ENCODE measurements at places on chromosomes 3 and 15. TPM values are rescaled to one million over a fixed set of nuclear protein-coding genes. Genes with fewer than 3 reads are reported as not detected.
A peak's percentile ranks its signal among the peaks of the same experiment; 100 is the strongest.

DNA sequence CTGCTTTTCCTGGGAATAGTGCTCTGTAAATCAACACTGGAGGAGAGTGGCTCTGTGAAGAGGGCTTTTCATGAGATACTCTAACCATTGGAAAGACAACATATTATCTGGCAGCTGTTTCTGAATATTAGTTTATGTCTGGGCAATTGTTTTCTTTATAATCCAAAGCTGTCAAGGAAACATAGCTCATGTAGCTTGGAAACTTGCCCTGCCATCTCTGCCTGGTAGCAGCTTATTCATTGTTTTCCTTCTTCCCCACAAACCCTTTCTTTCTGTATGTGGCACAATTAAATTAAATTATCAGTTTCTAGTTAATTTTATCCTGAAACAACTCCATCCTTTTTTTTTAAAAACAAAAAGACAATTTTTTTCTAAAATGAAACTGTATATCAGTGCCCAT, 160.0 kb downstream of the EDEM1 start:
- no peak for DNase-seq

DNA sequence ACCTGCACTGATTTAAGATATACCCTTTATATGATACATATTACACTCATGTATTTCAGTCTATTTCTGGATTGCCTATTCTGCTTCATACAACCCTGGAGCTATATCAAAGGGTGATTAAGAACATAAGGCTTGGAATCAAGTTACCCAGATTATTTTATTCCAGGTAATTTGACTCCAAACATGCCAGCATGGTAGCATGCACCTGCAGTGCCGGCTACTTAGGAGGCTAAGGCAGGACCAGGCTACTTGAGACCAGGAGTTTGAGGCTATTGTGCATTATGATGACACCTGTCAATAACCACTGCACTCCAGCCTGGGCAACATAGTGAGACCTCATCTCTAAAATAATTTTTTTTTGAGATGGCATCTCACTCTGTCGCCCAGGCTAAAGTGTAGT, 50.4 kb upstream of the NEO1 start:
- no peak for DNase-seq

DNA sequence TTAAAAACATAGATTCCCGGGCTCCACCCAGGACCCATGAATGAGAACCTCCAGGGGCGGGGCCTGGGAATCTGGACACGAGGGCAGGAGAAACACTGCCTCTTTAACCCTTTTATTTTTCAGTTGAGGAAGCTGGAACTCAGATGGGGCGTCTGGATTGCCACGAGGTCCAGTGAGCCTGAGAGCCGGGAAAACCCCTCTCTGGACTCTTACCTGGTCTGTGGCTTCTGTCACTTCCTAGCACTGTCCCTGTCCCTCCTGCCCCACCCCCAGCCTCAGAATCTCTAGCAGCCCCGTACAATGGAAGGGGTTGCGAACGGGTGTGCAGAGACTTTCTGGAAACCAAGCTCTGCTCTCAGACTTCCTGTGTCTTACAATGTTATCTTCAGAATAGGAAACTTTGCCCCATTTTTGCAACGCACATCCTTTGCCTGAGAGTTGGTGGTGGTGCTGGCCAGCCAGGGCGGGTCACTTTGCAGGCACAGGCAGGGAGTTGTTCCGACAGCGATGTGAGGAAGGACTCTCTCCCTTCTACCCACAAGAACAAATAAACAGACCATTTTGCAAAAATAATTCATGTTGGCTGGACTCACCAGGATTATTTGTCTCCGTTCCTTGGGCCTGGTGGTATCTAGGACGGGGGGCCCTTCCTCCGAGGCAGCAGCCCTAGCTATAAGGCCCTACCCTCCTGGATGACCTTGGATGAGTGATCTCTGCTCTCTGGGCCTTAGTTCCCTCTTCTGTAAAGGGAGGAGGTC, 59.1 kb downstream of the SMAD6 start:
- no peak for DNase-seq

- DNase-seq = no peak
Measured at GRCh38 chr15:65182538-65182937, 2.6 kb downstream of the CLPX start.

DNA sequence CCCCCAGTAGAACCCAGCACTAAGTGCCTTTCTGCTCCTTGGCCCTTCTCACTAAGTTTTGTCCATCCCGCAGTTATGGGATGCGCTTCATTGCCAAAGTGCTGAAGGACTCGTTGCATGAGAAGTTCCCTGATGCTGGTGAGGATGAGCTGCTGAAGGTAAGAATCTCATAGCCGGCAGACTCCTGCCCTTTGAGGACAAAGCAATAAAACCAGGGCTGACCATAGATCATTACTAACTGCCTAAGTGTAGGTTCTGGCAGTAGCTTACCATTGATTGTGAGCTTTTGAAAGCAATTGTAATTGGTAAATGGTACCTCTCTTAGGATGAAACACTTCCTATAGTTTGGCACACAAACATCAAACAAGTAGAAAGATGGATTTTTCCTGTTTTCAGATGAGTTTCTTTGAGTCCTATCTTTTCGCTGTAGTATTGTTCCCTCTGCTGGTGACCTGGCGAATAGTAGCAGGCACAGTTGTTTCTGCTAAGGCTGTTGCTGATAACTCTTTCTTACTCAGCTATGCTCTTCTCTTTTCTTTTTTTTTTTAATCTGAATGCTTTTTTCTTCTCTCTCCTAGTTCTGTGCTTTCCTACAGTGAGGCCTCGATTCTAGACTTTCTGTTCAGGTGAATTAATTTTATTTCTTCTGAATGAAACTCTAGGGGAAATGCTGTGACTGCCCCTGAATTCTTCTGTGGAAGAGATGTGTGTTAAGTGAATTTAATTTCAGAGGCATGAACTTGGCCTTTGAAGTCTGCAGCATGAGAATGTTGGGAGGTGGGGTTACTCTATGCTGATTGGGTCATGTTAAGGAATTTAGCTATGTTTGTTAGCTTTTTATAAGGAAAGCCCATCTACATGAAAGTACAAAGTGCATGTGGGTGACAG, 47.4 kb upstream of the CRTC3 start:
- DNase-seq = peak; percentile 66

DNA sequence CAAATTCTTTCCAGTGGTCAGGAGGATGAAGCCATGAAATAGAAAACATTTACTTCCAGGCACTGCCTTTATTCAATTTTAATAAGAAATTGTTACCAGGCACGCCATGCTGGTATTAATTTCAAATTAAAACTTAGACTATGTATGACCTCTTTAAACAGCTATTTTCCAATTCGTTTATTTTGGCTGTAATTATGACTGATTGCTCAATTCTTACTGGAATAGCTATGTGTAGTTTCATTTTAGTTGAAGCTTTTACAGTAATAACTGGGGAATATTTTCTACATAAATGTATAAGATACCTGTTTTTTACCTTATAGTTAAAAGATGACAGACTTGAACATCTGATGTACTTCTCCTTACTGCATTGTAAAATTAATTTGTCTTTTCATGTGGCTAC, 480.0 kb upstream of the GOLIM4 start:
- DNase-seq = no peak

GRCh38 chr15:95663156-95664100, 667.1 kb upstream of the NR2F2 start:
- DNase-seq = peak; percentile 85

RHOV gene
- total RNA-seq = not detected

DNA sequence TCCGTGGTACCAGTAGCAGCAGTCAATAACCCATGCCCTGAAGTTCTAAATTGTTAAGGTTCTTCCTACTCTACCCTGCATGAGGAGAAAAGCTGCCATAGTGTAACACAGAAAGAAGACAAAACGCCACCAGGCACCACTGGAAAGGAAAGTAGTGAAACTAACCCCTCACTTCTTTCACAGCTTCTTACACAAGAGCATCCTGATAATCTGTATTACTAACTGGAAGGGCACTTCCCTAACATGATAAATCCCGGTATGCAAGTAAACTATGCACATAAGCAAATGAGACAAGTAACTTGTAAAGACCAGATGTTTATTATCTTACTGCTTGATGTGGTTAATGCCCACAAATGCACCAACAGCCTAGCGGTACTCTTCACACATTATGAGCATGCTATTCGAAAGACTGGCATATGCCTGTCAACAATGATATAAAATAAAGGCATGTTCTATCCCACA, 141.3 kb downstream of the ADAM10 start:
- DNase-seq = peak; percentile 90

- no peak for DNase-seq
Measured at GRCh38 chr3:143676747-143677146, 171.5 kb downstream of the SLC9A9 start.

ATP13A5 gene
- total RNA-seq = not detected

DNA sequence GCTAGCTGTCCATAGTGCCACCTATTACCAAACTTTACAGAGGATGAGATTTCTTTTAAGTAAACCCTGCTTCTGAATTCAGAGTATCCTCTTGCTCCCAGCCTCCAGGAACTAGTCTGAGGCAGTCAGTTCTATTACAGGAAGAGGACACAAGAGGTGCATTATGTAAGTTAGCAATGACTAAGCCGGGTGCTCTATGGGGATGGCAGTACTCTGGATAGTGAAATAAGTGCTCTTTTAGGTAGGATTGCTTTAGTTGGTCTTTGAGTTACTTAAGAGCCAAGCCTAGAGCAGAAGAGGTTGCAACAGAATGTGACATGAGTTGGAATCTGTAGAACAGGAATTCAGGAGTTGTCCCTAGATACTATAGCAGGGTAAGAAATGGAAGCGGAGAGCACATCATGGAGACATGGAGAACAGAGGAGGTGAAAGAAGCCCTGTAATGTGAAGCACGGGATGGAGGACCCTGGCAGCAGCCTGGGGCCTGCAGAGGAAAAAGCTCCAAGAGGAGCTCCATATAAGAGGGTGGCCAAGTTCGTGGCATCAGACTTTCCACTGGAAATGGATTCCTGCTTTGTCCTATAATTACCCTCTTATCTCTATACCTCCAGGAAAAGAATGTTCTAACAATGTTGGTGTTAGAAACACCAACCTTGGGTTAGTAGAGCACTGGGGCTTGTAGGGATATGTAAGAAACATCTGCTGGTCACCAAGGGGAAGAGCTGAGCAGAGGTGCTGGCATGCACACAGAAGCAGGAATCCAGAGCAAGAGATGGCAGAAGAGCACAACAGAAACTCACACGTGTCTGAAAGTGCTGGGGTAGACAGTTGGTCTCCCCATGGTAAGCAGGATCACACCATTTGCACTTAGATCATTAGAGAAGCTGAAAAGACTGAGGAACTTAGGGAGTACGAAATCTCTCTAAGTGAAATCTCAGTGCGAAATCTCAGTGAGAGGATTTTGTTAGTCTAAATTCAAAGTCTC, 851.1 kb downstream of the FHIT start:
- DNase-seq = peak; percentile 3

GRCh38 chr3:51637941-51638471, 33.0 kb upstream of the TEX264 start:
- peak; percentile 71 for DNase-seq

DNA sequence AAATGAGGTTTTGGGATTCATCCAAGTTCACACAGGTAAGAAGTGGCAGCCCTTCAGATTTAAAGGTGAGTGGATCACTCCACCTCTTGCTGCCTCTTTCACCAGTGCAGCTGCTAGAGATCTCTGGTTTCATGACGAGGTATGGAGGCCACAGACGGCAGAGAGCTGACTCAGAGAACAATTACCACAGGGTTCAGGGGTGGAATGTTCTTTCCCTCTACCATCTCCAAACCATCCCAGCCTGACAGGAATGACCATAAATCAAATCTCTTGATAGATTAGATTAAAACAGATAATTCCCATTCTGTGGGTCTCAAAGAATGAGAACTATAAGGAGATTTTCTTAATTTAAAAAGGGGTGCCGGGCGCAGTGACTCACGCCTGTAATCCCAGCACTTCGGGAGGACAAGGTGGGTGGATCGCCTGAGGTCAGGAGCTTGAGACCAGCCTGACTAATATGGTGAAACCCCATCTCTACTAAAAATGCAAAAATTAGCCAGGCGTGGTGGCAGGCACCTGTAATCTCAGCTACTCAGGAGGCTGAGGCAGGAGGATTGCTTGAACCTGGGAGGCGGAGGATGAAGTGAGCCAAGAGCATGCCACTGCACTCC, 174.2 kb upstream of the ATP11B start:
- DNase-seq = peak; percentile 1

DNA sequence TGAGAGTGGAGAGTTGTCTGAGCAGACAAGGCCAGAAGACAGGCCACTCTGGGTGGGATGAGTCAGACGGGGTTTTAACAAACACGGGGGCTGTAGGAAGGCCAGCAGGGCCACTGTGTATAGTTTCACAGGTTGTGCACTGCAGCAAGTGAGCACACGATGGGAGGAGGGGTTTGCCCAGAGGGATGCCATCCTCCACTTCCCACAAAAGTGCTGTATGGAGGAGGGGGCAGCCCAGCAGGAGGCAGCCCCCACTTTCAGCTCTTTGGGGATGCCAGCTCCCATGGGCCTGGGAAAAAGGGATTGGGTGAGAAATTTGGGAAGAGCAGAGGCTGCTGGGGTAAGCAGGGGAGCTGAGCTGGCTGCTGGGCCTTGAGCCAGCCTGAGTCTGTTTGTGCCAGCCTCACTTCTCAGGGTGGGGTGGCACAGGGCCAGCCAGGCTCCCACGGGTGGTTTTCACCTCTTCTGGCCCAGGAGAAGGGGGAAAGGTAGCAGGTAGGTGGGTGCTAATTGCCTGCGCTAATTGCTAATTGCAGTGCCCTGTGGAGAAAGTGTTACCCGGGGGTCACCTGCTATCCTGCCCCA, 6.7 kb downstream of the ZBTB47 start:
- DNase-seq = peak; percentile 55

SLC22A13 gene
- total RNA-seq = under 0.01 TPM

- DNase-seq = peak; percentile 70
Measured at GRCh38 chr3:38843898-38844297, 27.9 kb upstream of the SCN10A start.

- DNase-seq = no peak
Measured at GRCh38 chr15:26477044-26477443, 295.8 kb downstream of the GABRB3 start.

NPAP1 gene
- not detected for total RNA-seq

Data from IMR-90 (cell line).